ENCODE measurements at places on chromosomes 2 and 18.

DNA sequence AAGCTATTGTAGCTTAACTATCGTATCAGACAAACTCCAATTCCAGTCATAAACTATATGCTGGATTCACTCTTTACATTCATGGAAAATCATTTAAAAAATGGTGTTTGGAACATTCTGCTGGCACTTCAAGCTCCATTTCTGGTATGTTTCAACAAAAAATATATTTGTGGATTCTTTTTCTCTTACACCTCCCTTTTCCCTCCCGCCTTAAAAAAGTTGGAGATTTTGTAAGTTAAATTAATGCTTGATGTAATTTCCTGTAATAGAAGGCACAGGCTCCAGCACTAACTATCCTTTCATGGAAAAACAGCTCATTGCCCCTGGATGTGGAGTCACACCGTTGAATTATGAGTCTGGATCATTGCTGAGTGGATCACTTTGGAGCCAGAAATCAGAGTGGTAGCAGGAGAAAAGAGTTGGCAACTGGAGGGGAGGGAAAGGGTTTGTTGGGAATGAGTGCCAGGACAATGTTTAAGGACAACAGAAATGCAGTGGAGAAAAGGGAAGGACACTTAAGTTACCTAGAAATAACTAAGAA, 102.8 kb downstream of the ICOS start:
- DNase-seq: no peak

- no peak for DNase-seq
Observed at GRCh38 chr2:31433541-31433940, 19.0 kb upstream of the XDH start.

GRCh38 chr2:157837851-157838441, 38.2 kb downstream of the ACVR1 start:
- DNase-seq: no peak

- no peak for DNase-seq
Observed at GRCh38 chr2:7048762-7049294, 131.6 kb downstream of the RNF144A start.

- no peak for DNase-seq
Observed at GRCh38 chr2:157364257-157364974, 38.8 kb upstream of the ERMN start.

- DNase-seq: no peak
Observed at GRCh38 chr2:66696374-66696773, 261.4 kb downstream of the MEIS1 start.

DNA sequence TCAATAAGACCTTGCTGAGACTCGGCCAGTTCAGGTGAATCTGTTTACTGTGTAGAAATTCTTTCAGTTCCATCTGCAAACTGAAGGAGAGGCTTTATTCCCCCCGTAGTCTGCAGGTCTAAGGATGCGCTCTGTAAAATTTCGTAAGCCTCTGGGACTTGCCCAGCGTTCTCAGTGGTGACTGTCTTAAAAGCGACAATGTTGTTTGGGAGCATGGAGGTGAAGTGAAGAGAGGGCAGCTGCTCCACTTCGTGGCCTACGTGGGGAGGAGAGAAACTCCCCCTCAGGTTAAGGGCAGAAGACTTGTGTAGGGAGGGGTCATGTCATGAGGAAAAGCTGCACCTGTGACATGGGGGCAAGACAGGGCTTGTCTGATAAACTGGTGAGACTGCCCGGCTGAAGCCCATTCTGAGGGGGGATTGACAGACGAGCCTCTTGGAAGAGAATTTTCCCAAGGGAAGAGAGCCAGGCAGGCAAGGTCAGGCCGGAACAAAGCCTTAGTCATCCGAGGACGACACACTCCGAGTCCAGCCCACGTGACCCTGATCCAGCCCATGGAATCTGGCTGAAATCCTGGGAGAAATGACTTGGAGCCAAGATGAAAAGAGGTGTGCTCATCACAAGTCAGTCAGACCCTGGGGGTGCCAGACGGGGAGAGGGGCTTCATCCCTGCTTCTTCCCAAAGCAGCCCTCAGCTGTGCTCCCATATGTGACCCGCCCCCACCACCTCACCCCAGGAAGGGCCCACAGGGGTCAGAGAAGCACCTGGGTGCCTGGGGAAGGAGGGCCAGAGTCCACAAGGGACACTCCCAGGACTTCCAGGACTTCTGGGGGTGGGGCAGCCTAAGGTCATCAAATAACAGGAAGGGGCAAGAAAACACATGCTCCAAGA, 88.5 kb upstream of the SH3BP4 start:
- no peak for DNase-seq

DNA sequence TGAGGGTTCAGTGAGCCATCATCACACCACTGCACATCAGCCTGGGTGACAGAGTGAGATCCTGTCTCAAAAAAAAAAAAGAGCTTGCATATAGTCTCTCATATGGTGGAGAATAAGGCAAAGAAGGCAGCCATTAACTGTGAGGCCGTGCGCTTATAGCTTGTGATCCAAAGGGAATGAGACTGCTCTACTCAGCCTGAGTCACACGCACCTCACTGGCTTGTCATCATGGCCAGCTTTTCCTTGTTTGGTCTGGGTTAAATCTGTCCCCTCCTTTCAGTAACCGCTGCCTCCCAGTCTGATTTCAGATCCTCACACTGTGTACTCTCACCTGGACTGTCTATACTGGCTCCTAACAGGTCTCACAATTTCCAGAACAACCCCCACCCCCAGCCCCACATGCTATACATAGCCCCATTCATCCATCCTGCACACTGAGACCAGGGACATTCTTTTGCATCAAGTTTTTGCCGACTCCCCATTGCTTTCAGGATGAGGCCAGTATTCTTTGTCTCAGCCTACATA, 35.3 kb upstream of the ANKRD44 start:
- DNase-seq: no peak

DNA sequence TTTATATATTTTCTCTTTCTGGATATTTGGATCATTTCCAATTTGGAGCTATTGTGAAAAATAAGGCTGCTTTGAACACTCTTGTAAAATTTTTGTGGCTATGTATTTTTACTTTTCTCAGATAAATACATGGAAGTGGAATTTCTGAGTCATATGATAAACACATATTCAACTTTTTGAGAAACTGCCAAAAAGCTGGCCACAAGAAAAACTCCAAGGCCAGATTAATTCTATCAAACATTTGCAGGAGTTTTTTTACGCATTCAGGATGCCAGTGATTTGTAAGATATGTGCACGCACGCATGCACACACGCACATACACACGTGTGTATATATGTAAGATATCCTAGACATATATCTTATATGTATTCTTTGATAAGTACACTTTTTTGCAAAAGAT, 477.5 kb upstream of the SPHKAP start:
- no peak for DNase-seq

DNA sequence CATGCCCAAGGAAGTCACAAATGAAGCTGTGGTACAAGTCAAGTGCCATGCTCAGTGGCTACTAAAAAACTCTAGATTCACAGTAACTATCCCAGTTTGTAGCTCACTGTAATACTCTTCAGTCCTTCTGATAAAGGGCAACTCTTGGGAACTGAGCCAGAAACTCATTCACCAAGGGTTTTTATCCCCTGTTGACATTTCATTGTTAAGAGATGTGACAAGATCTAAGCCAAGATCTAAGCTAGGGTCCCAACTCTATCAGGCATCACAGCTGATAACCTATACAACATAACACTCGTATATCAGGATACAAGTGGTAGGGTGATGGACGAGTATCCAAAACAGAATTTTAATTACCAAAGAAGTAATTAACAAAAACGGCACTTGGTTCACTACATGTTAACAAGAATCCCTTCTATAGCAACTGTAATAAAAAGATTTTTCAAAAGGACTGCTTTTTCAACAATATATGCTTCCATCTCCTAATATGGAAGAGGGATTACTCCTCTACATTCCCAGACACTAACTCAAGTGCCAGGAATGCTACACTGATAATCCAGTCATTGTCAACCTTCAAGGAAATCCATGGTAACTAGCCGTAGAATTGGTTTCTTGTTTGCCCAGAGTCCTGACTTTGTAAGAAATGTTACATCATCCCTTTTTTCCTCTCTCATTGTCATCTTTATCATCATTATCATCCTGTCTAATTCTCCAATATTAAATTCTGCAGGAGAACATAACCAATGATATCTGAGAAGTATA, 111.7 kb downstream of the CDH2 start:
- DNase-seq: no peak
